ENCODE measurements at places on chromosomes 13 and 19.

DNA sequence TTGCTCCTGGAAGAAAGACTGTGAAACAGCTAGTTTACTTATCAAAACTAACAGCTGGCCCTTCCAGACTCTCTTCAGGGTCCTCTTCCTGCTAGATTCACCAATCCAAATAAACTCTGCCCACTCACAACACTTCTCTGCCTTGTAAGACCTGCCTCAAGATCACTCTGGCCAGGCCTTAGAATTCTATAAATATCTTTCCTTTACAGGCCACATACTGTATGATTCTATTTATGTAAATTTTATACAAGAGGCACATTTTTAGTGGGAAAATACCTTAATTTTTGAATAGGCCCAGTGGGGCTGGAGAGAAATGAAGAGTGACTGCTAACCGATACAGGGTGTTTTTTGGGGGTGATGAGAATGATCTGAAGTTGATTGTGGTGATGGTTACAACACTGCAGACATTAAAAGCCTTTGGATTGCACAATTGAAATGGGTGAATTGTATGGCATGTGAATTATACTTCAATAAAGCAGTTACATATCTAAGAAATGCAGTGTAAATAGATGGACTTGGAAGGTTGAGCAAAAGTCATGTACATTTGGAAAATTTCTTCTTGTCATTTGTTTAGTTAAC is 141.8 kb downstream of the GPC5 start:
- DNase-seq, result no peak

- no peak for DNase-seq
Measured at GRCh38 chr13:43036351-43037250, 13.2 kb downstream of the DNAJC15 start.

DNA sequence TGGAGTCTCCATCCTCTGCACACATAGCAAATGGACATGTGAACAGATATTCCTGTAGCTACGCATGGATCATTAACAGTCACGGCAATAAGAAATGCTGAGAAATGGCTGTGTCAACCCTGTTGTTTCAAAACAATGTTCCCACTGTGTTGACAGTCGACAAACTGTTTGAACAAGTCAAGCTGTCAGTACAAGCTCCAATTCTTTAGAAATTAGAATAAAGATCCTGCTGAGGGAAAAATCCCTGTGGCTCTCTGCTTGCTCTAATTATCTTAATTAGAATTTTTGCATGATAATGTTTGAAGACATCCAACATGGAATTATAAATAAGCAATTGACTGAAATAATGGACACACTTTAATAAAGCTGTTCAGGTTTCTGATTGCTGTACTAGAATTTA is 37.9 kb upstream of the CPB2 start:
- no peak for DNase-seq

DNA sequence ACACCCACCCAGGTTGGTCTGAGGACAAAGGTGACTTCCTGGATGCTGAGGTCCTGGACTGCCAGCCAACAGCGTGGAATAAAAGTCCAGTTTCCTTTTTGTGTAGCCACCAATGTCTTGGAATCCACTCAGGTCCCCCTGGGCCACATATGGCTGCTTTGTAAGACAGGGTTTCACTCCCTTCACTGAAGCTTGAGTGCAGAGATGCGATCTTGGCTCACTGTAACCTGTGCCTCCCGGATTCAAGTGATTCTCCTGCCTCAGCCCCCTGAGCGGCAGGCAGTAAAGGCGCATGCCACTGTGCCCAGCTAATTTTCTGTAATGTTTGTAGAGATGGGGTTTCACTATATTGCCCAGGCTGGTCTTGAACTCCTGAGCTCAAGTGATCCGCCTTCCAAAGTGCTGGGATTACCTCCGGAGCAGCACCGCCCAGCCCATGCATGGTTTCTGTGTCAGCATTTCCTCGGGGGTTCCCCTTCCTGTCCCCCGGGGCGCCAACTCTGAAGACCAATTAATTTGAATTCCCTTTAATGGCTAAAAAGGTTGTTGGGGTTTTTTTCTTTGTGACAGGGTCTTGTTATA is 17.5 kb downstream of the KANK2 start:
- no peak for DNase-seq

DNA sequence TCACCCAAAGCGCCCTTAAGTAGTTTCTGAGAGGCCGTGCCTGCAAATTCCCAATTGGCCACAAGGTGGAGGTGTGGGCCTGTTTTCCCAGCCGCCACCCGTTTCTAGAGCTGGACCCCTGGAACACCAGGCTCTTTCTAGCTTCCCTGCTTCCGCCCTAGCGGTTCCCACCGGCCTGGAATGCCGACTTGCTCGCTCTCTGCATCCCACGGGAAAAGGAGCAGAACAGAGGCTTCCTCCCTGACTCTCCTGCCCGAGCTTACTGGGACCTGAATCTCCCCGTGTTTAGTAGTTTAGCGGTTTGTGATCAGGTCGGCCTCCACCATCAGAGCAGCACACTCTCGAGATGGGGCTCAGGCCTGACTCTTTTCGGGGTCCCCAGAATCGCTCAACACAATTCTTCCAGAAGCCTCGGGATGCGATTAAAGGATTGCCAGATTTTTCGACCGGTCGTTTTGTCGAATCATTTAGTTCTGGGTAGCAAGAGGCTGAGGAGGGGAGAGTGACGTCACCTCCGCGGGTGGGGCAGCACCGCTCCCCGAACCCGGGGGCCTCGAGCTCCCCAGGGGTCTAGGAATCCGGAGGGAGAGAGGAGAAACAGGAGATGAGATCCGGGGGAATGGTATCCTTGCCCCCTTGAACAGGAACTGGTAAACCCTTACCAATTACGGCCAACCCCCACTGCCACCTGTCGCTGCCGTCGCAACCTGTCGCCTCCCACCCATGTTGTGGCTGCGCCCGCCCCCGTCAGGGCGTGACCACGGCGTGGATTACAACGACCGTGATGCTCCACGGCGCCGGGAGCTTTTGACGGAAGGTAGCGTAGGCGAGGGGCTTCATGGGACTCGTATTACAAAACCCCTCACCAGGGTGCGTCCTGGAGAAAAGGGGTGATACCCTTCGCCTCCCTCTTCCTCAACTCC is 8.0 kb downstream of the NAPSA start:
- DNase-seq, result no peak

DNA sequence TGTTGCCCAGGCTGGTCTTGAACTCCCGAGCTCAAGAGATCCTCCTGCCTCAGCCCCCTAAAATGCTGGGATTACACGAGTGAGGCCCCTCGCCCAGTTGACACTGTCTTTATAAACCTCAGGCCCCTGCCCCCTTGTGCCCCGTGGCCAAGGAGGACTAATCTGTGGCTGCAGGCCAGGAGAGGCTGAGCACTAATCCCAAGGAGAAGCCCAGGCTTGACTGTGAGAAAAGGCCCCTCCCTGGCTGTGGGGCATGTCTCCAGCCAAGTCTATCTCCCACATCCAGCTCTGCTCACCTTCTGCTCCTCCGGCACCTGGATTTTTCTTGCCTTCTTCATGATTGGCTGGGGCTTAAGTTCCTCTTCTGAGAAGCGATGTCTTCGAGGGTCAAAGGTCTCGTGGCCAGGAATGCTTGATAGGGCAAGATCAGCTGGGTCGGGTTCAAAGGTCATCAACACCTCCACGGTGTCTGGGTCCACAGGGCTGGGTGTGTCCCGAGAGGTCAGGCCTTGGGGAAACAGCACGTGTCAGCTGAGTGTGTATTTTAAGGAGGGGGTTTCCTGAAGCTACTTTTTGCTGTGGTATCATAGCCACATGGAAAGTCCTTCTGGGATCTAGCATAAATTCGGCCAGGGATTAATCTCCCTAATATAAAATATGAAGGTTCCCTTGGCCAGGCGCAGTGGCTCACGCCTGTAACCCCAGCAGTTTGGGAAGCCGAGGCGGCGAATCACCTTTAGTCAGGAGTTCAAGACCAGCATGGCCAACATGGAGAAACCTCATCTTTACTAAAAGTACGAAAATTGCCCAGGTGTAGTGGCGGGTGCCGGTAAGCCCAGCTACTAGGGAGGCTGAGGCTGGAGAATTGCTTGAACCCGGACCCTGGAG is 3.8 kb downstream of the DBP start:
- no peak for DNase-seq

- DNase-seq, result no peak
Measured at GRCh38 chr13:32232263-32232662, 82.9 kb downstream of the ZAR1L start.

DNA sequence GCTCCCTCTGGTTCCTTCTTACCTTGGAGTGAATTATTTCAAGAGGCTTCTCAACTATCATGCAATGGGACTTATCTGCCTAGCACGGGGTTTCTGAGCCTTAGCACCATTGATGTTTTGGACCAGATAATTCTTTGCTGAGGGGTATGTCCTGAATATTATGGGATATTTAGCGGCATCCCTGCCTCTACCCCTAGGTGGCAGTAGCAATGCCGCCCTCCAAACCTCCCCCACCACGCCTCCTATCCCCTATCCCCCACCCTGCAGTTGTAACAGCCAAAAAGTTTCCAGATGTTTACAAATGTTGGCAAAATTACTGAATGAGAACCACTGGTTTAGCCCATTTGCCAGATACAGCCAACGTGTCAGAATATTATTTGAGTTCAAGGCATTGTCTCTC is 125.5 kb downstream of the POSTN start:
- no peak for DNase-seq

GRCh38 chr13:27967203-27967735 is 1.8 kb downstream of the CDX2 start:
- peak; percentile 33 for DNase-seq

- no peak for DNase-seq
Measured at GRCh38 chr13:48175185-48175584, 57.8 kb upstream of the ITM2B start.

DNA sequence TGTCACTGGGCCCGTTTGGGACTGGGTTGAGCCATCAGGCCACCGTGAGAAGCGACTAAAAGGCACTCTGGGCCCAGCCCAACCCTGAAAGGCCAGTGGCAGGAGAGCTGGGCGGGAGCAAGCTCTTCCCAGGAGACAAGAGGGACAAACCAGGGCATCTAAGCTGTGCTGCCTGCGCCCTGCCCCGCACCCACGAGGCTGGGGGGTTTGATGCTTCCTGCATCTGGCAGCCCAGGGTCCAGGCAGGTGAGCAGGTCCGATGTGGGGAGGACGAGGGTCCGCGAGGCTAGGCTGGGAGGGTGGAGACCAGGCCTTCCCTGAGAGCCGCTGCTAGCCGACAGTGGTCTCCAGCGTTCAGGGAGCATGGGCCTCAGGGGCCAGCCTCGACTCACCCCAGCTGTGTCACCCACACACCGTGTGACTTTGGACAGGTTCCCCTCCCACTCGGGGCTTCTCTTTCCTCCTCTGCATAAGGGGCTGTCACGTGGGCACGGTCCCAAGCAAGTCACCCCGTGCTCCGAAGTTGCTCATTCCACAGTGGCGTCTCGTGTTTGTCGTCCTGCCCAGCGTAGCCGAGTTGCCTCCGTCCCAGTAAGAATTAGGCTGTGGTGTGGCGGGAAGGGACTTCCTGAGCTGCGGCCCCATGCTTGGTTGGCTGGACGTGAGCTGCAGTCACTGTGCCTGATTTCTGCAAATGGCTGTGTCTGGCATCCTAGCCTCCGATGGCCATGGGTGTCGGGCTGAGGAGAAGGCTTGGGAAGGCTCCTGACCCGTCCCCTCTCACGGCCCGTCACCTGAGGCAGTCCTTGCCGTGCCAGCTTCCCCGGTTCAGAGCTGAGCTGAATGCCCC is 15.8 kb downstream of the PLIN4 start:
- DNase-seq, result no peak

GRCh38 chr13:109333893-109334651 is 452.3 kb downstream of the IRS2 start:
- DNase-seq, result no peak

- no peak for DNase-seq
Measured at GRCh38 chr13:46996316-46997030, 99.6 kb upstream of the HTR2A start.

- no peak for DNase-seq
Measured at GRCh38 chr19:35959968-35960320, 23.8 kb downstream of the LRFN3 start.

DNA sequence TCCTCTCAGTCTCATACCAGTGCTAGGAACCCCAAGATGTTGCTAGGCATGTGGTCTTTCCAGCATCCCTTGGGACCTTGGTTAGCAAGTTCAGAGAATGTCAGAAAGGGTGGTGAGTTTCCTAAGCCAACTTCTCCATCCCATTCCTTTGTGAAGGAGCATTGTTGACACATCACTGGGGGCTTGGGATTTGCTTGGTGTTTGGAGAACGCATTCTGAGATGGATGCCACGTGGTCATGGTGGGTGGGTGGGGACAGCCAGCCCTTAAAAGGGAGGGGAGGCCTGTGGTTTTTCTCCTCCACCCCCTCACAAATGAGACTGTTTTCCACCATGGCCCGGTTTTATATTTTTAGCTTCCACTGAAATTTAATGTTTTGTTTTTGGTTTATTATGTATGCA is 83.3 kb upstream of the ZNF536 start:
- DNase-seq, result no peak

DNA sequence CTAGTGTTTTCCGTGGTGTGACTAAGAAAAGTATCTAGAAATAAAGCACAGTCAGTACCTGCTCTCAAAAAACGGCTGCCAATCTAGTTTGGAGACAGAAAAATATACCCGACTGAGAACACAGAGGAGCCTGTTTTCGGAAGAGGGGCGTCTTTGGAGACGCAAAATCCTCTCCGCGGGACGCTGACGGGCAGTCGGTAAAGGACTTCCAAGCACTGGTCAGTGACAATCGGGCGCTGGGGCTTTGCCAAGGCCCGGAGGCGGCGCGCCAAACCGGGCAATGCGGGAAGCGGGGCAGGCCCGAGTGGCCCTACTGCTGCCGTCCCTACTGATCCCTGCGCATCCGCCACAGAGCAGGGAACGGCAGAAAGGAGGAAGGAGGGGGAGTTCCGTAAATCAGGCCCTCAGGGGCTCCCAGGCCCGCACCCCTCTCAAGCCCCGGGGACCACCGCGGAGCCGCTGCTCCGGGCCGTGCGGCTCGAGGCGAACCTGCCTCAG is 588 bp upstream of the DPY19L3 start:
- no peak for DNase-seq

DNA sequence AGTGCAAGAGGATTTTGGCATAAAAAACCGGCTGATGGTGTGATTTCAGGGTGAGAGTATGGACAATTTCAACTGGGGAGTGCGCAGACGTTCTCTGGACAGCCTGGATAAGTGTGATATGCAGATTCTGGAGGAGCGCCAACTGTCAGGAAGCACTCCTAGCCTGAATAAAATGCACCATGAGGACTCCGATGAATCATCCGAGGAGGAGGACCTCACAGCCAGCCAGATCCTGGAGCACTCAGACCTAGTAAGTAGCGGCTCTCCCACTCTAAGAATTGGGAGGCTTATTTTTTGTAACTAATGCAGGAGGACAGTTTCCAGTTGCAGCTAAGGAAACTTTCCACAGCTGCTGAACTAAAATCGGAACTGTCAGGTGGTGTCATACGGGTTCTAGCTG is 53.6 kb downstream of the ZAR1L start:
- DNase-seq, result no peak

- no peak for DNase-seq
Measured at GRCh38 chr19:42634409-42635232, 39.9 kb upstream of the CEACAM8 start.

DNA sequence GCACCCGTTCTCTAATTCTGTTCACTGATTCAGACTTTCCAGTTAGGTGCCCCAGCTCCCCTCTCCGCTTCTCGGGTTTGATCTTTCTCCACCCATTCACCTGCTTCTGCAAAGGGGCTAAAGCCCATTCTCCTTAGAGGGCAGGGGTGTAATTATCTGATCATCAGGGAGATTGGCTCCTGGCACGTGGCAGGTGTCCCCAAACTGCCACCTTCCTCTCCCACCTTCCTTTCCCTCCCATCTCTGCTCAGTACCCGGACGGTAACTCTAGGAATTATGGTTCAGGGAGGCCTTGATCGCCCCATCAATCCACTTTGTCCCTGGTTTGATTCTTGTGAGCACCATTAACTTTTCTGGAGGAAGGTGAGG is 212 bp downstream of the FFAR1 start:
- DNase-seq, result no peak
